Fibroblast of the aortic adventitia (primary cell): ENCODE measurements at places on chromosomes 1 and 21.

GRCh38 chr21:45386728-45387371, 18.1 kb upstream of the COL18A1 start:
- peak; percentile 87 for DNase-seq

- peak; percentile 95 for DNase-seq
Measured at GRCh38 chr21:38925923-38926322, 120.2 kb downstream of the ETS2 start.

GRCh38 chr1:3598051-3598491, 13.2 kb downstream of the MEGF6 start:
- peak; percentile 43 for DNase-seq

DNA sequence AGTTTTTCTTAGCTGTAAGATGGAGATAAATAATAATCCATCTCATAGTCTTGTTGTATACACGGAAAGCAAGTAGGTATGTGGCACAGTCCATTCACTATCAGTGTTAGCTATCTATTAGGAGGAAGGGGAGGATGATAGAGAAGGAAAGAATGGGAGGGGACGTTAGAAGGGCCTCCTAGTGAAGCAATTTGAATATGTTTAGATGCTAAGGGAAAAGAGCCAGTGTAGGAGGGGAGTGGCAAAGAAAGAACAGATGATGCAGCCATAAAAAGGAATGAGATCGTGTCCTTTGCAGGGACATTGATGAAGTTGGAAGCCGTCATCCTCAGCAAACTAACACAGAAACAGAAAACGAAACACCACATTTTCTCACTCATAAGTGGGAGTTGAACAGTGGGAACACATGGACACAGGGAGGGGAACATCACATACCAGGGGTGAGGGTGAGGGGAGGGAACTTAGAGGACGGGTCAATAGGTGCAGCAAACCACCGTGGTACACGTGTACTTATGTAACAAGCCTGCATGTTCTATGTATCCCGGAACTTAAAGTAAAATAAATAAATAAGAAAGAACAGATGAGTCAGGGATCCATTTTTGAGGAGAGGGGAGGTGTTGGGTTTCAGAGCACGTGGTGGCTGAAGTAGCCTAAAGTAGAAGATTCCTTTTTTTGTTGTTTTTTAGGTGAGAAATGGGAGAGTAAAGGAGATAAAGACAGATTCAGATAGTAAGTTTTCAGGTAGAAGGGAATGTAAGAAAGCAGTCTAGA, 124.1 kb downstream of the POU2F1 start:
- DNase-seq: no peak

DNA sequence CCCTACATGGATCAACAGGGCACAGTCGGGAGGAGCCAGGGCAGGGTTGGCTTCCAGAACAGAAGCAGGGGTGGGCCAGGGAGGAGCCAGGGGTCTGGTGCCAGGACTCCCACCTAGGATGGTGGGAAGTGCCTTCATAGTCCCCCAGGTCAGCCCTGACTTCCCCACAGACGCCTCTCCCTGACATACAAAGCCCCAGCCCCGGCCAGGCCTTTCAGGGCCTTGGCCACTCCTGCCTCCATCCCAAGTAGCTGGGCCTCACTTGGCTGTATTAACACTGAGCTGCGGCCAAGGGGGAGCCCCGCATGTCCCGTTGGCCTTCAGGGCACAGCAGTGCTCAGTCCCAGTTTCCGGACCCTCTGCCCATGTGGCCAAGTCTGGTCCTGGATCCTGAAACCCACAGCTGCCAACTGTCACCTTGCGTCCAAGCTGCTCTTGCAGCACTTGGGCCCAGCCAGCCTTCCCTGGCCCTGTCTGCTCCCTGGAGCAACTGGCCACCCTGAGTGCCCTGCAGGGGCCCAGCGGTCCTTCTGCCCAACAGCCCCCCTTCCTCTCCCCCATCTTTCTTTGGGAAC, 627.8 kb downstream of the MATN1 start:
- DNase-seq: no peak

GRCh38 chr1:26359981-26360806, 6.3 kb upstream of the CRYBG2 start:
- no peak for DNase-seq

DNA sequence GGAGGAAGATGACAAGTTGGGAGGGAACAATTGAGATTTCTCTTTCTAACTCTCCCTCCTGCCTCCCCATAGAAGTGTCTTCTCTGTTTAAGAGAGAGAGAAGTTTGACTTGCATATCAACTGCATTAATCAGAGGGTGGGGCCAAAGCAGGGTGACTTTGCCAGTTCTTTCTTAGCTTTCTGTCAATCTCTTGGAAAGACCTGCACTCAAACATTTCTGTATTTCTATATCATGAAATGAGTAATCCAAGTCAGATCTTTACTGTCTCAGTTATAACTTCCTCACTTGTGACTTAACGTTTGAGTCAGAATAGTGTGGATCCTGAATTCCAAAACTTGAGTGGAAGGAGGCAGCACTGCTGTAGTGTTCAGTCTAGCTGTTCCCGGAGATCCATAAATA, 180.8 kb upstream of the KCNK2 start:
- peak; percentile 64 for DNase-seq

- no peak for DNase-seq
Measured at GRCh38 chr1:58465825-58466629, 80.5 kb downstream of the OMA1 start.
